ENCODE measurements at places on chromosomes 7 and 10. TPM values are rescaled to one million over a fixed set of nuclear protein-coding genes. Genes with fewer than 3 reads are reported as not detected.

- H3K27me3 ChIP-seq = no peaks in the 10 kb centered on the region
- H3K4me3 ChIP-seq = peak overlapping the region; percentile 98
- H3K36me3 ChIP-seq = peaks cover 72% of the 10 kb centered on the region
- no peak for ATAC-seq
- peak overlapping the region; percentile 98 for H3K27ac ChIP-seq
- peaks cover 9% of the 10 kb centered on the region for H3K4me1 ChIP-seq
Measured at GRCh38 chr10:73095481-73096021, 1.1 kb downstream of the P4HA1 start.

- no peak for ATAC-seq
- H3K27ac ChIP-seq = no peak overlapping the region
- no peaks in the 10 kb centered on the region for H3K27me3 ChIP-seq
- H3K4me1 ChIP-seq = no peaks in the 10 kb centered on the region
- no peak overlapping the region for H3K4me3 ChIP-seq
Measured at GRCh38 chr10:105149371-105149891, 508.3 kb downstream of the SORCS3 start.

GRCh38 chr10:125038637-125039036, 96.7 kb downstream of the ZRANB1 start:
- no peak overlapping the region for H3K27ac ChIP-seq
- H3K4me3 ChIP-seq = no peak overlapping the region
- H3K27me3 ChIP-seq = peaks cover 3% of the 10 kb centered on the region
- H3K36me3 ChIP-seq = no peaks in the 10 kb centered on the region

DNA sequence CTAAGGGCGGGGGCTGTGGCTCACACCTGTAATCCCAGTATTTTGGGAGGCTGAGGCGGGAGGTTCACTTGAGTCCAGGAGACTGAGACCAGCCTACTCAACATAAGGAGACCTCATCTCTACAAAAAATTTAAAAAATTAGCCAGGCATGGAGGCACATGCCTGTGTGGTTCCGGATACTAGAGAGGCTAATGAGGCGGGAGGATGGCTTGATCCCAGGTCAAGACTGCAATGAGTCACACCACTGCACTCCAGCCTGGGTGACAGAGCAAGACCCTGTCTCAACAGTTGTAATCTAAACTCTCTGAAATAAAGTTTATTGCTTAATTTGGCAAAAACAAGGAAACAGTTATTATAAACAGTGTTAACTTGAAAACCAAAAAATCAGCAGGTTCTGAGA, 123.3 kb downstream of the USP6NL start:
- no peaks in the 10 kb centered on the region for H3K4me1 ChIP-seq
- H3K27ac ChIP-seq = no peak overlapping the region
- H3K27me3 ChIP-seq = no peaks in the 10 kb centered on the region
- H3K4me3 ChIP-seq = no peak overlapping the region
- no peak for ATAC-seq

- peaks cover 12% of the 10 kb centered on the region for H3K27me3 ChIP-seq
- no peak for ATAC-seq
- H3K4me3 ChIP-seq = no peak overlapping the region
- H3K36me3 ChIP-seq = no peaks in the 10 kb centered on the region
- H3K4me1 ChIP-seq = no peaks in the 10 kb centered on the region
Measured at GRCh38 chr10:29204070-29204800, 84.6 kb upstream of the LYZL1 start.

DNA sequence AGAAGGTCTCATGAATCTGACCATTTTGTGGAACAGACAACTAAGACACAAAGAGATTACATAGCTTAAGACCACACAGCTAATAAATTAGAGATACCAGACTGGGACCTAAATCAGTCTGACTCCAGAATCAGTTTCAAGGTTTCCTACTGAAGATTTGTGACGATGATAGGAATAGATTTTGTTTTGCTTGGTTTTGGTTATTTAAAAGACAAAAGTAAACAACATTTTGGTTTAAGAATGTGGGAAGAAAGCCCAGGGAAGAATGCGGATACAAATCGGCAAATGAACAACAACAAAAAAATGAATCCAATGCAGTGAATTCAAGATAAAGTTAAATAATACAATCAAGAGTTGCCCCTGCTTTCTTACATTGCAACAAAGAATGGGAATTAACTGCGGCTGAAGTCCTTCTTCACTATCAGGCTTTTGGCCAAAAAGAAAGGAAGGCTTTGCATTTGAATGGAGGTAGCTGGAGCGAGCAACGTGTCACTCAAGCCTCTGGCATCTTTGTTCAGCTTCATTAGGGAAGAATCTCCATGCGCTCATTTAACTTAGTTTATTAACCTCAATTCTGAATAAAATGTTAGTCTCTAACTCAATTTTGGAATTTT, 210.8 kb downstream of the ADAM12 start:
- H3K27ac ChIP-seq = no peak overlapping the region
- H3K27me3 ChIP-seq = no peaks in the 10 kb centered on the region
- no peaks in the 10 kb centered on the region for H3K36me3 ChIP-seq
- no peaks in the 10 kb centered on the region for H3K4me1 ChIP-seq

- no peak overlapping the region for H3K4me3 ChIP-seq
- no peaks in the 10 kb centered on the region for H3K27me3 ChIP-seq
- ATAC-seq = no peak
- H3K27ac ChIP-seq = no peak overlapping the region
- H3K4me1 ChIP-seq = no peaks in the 10 kb centered on the region
Measured at GRCh38 chr7:47460251-47460989, 121.5 kb downstream of the TNS3 start.

DNA sequence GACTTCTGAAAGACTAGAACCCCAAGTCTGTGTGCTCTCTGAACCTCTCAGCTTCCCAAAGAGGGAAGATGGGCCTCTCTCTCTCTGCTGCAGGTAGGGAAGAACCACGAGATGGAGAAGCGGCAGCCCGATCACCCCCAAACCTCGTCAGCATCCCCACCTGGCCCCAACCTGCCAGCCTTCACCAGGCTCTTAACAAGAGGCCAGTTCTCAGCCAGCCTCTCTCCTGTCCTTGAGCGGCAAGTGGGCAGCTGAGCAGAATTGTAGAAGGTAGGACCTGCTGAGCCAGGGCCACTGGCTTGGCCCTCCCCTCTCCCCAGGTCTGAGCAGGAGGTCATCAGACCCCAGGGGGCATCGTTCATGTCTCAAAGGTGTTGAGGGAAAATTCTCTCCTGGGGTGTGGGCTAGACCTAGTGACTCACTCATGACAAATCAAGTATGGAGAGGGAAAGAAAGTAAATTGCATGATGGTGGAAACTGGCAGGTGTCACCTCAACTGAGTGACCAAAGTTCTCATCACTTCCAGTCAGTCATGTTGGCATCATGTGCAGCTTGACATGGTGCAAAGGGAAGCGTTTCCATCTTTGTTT, 92.0 kb upstream of the GPR26 start:
- no peaks in the 10 kb centered on the region for H3K4me1 ChIP-seq
- no peak overlapping the region for H3K4me3 ChIP-seq
- H3K27me3 ChIP-seq = peaks cover 17% of the 10 kb centered on the region
- H3K27ac ChIP-seq = no peak overlapping the region
- H3K36me3 ChIP-seq = no peaks in the 10 kb centered on the region
- no peak for ATAC-seq

DNA sequence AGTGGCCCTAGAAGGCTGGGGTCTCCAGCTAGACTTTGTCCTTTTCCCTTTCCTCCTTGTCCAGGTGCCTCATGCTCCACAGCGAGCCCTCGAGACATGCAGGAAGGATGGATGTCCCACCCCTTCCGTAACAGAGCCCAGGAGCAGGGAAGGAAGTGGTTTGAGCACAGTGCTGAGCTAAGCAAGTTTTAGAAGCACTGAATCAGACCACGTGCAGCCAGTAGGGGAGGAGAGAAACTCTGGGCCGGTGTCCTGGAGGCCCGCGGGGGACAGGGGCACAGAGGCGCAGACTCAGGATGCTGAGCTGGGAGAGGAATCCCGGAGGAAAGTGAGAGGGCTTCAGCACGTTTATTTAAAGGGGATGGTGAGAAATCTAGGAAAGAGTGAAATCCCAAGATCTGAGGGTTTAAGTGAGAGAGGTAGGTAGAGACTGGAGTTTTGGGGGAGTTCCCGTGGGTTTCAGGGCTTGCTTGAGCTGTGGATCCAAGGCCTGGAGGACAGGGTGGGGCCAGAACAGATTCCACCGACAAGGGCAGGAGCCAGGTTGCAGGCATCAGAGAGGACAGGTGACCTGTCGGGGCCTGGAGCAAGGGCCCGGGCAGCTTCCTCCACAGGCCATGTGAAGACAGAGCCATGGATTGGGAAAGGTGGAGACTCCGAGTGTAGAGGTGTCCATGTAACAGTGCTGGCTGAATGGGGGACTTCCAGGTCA, 4.4 kb upstream of the IRF5 start:
- peak overlapping the region; percentile 85 for H3K27ac ChIP-seq
- no peaks in the 10 kb centered on the region for H3K36me3 ChIP-seq
- no peaks in the 10 kb centered on the region for H3K27me3 ChIP-seq

- no peaks in the 10 kb centered on the region for H3K27me3 ChIP-seq
- no peak overlapping the region for H3K4me3 ChIP-seq
- H3K27ac ChIP-seq = peak overlapping the region; percentile 25
- peaks cover 12% of the 10 kb centered on the region for H3K4me1 ChIP-seq
- no peaks in the 10 kb centered on the region for H3K36me3 ChIP-seq
- ATAC-seq = peak; percentile 46
Measured at GRCh38 chr7:2099048-2099957, 133.4 kb downstream of the MAD1L1 start.

DNA sequence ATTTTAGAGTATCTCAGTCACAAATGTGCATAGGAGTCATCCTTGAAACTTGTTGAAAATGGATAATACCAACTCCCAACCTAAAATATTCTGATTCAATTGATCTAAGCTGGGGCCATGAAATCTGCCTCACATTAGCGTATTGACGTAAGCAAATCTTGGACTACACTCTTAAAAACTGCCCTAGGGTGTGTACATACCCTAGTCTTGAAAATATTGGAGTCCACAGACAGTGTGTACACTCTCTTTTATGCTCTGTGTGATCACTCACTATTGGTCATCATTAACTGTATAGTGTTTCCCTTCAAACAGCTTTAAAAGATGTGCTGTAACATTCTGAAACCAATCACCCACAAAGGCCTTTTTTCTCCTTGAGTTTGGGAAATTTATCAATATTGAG, 102.9 kb upstream of the FERD3L start:
- H3K4me1 ChIP-seq = no peaks in the 10 kb centered on the region
- H3K27me3 ChIP-seq = no peaks in the 10 kb centered on the region
- no peak for ATAC-seq
- no peaks in the 10 kb centered on the region for H3K36me3 ChIP-seq
- no peak overlapping the region for H3K27ac ChIP-seq
- no peak overlapping the region for H3K4me3 ChIP-seq

- H3K27me3 ChIP-seq = peaks cover 4% of the 10 kb centered on the region
- ATAC-seq = no peak
- peaks cover 3% of the 10 kb centered on the region for H3K4me1 ChIP-seq
- no peak overlapping the region for H3K4me3 ChIP-seq
- no peaks in the 10 kb centered on the region for H3K36me3 ChIP-seq
- H3K27ac ChIP-seq = no peak overlapping the region
Measured at GRCh38 chr7:4675771-4676367, 6.2 kb upstream of the FOXK1 start.

- H3K4me3 ChIP-seq = no peak overlapping the region
- ATAC-seq = no peak
- H3K36me3 ChIP-seq = peaks cover 62% of the 10 kb centered on the region
- H3K27ac ChIP-seq = peak overlapping the region; percentile 54
- peaks cover 10% of the 10 kb centered on the region for H3K4me1 ChIP-seq
Measured at GRCh38 chr7:105118612-105119600, 104.9 kb downstream of the KMT2E start.

DNA sequence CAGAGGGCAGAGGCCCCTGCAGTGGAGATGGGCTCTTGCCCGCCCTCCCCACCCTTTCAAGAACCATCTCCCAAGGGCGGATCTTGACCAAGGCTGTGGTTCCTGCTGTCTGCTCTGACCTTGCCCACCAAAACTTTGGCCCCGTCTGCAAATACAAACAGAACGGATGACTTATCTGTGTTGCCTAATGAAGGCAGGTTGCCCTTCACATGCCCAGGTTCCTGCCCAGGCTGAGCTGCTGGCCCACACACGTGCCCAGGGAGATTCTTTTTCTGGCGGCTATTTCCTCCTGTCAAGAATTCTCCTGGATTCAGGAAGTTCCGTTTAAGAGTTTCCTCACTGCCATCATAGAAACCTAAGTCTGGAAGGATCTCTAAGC, 78.3 kb downstream of the PROSER2 start:
- ATAC-seq = no peak
- H3K4me1 ChIP-seq = peaks cover 5% of the 10 kb centered on the region
- peaks cover 6% of the 10 kb centered on the region for H3K27me3 ChIP-seq
- H3K36me3 ChIP-seq = no peaks in the 10 kb centered on the region

GRCh38 chr7:47358944-47359588, 222.8 kb downstream of the TNS3 start:
- ATAC-seq = no peak
- no peak overlapping the region for H3K4me3 ChIP-seq
- no peaks in the 10 kb centered on the region for H3K27me3 ChIP-seq
- no peak overlapping the region for H3K27ac ChIP-seq

DNA sequence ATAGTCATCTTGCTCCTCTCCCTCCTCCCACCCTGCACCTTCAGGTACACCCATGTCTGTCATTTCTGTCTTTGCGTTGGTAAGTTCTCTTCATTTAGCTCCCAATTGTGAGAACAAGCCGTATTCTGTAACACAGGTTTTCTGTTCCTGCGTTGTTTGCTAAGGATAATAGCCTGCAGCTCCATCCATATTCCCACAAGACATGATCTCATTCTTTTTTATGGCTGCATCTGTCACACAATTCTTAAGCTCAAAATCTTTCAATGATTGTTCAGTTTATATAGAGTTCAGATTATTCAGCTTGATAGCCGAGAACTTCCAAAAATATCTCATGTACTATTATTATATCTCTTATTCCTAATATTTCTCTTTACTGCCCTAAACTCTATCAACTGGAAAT, 16.0 kb upstream of the TMEM168 start:
- no peaks in the 10 kb centered on the region for H3K36me3 ChIP-seq
- peaks cover 2% of the 10 kb centered on the region for H3K27me3 ChIP-seq
- H3K4me3 ChIP-seq = no peak overlapping the region
- no peaks in the 10 kb centered on the region for H3K4me1 ChIP-seq

The SPDYE16 gene
- total RNA-seq = 0.17 TPM

The ADCYAP1R1 gene
- total RNA-seq = not detected

The HECTD2 gene
- 7.0 TPM for total RNA-seq

The GLCCI1 gene
- total RNA-seq = 22.3 TPM

The STYXL1 gene
- total RNA-seq = 31.1 TPM

The TSPAN12 gene
- not detected for total RNA-seq

The PPP1R9A gene
- not detected for total RNA-seq

The TWIST1 gene
- 1.1 TPM for total RNA-seq
